ENCODE measurements at places on chromosomes 6 and 20.

DNA sequence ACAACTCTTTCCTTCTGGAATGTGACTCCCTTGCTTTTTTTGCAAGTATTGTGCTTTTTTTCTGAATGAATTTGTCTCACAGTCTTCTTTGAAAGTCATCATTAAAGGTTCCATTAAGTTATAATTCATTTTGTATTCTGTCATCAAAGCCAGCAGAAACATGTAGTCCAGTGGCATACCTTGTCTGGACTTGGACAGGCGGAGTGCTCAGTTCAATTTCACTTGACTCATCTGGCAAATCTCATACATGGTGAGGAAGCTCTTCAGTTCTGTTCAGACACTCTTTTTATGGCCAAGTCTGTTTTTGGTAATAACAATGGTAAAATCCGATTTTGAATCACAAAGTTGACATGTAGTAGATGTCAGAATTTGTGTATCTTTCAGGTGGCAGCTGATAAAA, 260.8 kb upstream of the OPRM1 start:
- no peak for DNase-seq

DNA sequence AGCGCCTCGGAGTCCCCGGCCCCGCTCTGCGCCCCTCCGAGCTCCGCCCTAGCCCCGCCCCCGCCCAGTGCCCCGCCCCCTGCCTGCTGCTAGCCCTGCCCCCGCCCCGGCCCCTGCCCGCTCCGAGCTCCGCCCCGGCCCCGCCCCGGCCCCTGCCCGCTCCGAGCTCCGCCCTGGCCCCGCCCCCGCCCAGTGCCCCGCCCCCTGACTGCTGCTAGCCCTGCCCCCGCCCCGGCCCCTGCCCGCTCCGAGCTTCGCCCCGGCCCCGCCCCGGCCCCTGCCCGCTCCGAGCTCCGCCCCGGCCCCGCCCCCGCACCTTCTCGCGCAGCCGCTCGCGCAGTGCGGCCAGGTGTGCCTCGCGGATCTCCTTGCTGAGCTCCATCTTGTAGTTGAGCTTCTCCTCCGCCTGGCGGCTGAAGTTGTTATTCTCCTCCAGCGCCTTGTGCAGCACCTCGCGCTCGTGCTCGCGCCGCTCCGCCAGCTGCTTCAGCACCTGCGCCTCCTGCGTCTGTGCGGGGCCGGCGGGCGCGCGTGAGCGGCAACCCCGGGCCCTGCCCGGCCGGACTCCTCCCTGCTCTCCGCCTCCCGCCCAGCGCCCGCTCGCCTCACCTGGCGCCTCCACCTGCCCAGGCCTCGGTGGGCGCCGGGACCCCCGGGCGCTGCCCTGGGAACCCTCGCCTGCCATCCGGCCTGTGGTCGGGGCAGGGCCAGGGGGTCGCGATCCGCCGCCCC, 11.3 kb downstream of the STMN3 start:
- peak; percentile 90 for DNase-seq

GRCh38 chr20:23444859-23445258, 5.4 kb downstream of the CSTL1 start:
- DNase-seq, result no peak

GRCh38 chr20:9912858-9913434, 74.1 kb upstream of the PAK5 start:
- DNase-seq, result peak; percentile 20

- DNase-seq, result no peak
These were observed 6.7 kb upstream of the GJA10 start for GRCh38 chr6:89887452-89888137.

GRCh38 chr20:52744441-52744840, 227.7 kb upstream of the TSHZ2 start:
- DNase-seq, result no peak

DNA sequence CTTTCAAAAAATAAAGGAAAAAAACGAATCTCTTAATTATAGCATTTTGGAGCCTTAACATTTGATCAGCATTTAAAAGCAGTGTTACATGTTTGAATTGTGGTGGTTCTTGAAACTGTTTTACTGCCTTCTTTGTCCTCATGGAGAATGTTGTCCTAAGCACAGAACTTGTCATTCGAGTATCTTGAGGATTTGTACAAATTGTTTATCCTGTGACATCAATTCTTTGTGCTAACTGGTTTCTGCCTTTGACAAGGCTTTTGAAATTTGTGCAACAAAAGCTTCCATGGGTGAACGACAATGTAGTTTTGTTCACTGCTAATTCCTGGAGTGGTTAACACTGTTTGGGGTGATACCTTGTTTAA, 130.8 kb downstream of the SCAF8 start:
- no peak for DNase-seq

- DNase-seq, result no peak
These were observed 9.3 kb downstream of the STMN3 start for GRCh38 chr20:63643946-63644345.

DNA sequence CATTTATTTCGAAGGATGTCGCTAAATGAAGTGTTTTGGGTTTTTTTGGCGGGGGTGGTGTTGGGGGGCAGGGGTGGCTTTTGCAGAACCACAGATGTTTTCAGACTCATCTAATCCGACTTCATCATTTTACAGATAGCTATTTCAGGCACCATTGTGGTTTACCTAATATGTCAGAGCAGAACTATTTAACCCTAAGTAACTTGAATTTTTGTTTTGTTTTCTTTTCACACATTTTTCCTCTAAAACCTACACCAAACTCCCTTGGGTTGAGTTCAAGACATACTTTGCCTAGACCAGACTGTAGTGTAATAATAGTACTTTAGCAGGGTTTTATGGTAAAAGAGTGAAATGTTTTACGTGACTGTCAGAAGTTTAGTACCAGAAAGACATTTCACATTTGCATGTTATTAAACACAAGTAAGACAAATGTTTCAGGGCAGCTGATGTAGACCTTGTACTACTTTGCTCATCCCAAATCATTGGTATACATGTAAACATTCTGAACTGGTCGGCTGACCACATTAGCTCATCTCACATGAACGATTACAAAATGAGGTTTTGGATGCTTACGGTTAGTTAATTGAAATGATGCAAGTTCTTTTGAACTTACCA, 37.7 kb downstream of the MAP3K4 start:
- DNase-seq, result no peak

- DNase-seq, result no peak
These were observed 13.1 kb upstream of the NT5DC1 start for GRCh38 chr6:116087437-116088027.

DNA sequence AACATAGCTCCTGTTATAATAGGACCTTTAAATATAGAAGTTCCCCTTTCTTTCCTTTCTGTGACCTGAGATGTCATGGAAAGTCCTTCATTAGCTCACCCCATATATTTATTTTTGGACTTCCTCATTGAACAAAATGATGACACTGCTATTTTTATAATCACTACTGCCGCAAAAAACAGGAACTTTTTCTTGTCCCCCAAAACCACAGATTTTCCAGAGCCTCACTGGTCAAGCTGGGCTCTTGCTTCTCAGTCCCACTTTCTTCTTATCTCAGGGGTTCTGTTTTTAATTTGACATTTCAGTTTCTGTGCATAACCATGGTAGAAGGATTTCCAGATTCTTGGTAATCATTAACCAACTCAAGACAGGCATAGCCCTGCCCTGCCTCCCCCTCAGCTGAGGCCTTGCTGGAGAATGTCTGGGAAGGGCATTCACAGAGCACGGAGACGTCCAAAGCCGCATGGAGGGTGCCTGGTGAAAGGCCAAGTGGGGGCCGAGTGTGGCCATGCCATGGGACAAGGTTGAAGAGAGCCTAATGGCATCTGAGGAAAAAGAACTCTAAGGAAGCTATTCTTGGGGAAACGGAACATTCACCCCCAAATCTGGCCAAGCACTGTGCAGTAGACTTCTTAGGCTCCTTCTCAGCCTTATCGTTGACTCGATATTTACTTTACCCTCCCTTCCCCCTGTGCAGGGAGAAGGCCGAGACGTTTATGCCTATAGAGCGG, 73.7 kb downstream of the EDN1 start:
- no peak for DNase-seq

GRCh38 chr6:113121571-113121970, 735.6 kb upstream of the MARCKS start:
- DNase-seq, result no peak

GRCh38 chr6:139330826-139331500, 39.2 kb upstream of the TXLNB start:
- DNase-seq, result no peak

- DNase-seq, result no peak
These were observed 8.4 kb upstream of the NUP153 start for GRCh38 chr6:17714879-17715851.

GRCh38 chr6:163192591-163192990, 221.9 kb upstream of the QKI start:
- DNase-seq, result no peak

DNA sequence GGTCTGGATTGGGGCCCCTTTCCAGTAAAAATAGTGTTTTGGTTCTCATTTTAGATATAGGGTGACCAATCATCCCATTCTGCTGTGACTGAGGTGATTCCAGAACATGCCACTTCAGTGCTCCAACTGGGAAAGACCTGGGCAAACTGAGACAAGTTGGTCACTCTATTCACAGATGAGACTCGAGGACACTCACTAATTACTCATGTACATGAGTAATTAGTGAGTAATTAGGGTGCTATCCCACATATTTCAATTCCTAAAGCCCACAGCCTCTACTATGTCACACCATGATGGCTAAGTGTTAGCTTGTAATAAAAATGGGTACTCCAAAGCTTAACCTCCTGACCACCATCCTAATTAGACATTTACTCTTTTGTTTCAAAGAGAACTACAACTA, 86.0 kb downstream of the CBLN4 start:
- no peak for DNase-seq

GRCh38 chr20:5150226-5151076, 23.6 kb downstream of the CDS2 start:
- no peak for DNase-seq

GRCh38 chr20:35661053-35661452, 3.6 kb downstream of the CPNE1 start:
- no peak for DNase-seq

- no peak for DNase-seq
These were observed 17.1 kb downstream of the RPRD1B start for GRCh38 chr20:38050686-38051085.
